Bronchus fibroblast of lung (primary cell): ENCODE measurements at places on chromosomes 3 and 15. TPM values are rescaled to one million over a fixed set of nuclear protein-coding genes. Genes with fewer than 3 reads are reported as not detected.

The B3GNT5 gene
- total RNA-seq, result 29.9 and 34.3 TPM in 2 replicates

The SYNPR gene
- total RNA-seq, result not detected in 2 replicates

The ITPKA gene
- 12.4 and 15.6 TPM in 2 replicates for total RNA-seq

The SEMA3B gene
- 14.3 and 15.3 TPM in 2 replicates for total RNA-seq

The GNB4 gene
- 56.0 and 58.3 TPM in 2 replicates for total RNA-seq

The GHSR gene
- total RNA-seq, result not detected in 2 replicates

The CD80 gene
- not detected in 2 replicates for total RNA-seq

The ZNF662 gene
- 1.0 and 1.3 TPM in 2 replicates for total RNA-seq

The TLR9 gene
- total RNA-seq, result under 0.01 TPM in 1 of 2 replicates, not detected in the other

The MKRN2OS gene
- not detected in 2 replicates for total RNA-seq

The ARGFX gene
- not detected in 2 replicates for total RNA-seq

The OXTR gene
- total RNA-seq, result 7.3 and 7.6 TPM in 2 replicates

The SCAANT1 gene
- total RNA-seq, result not detected in 2 replicates

The GOLGA8R gene
- 0.30 and 0.50 TPM in 2 replicates for total RNA-seq

The AGTR1 gene
- 2.7 and 2.8 TPM in 2 replicates for total RNA-seq

The SCAPER gene
- total RNA-seq, result 2.4 and 6.6 TPM in 2 replicates

The FBXW12 gene
- total RNA-seq, result not detected in 2 replicates

The CTSH gene
- total RNA-seq, result 3.2 and 9.4 TPM in 2 replicates

The CCNB2 gene
- total RNA-seq, result 141 and 156 TPM in 2 replicates

The CHAC1 gene
- 73.6 and 79.5 TPM in 2 replicates for total RNA-seq

The KCNMB3 gene
- total RNA-seq, result 0.34 and 0.89 TPM in 2 replicates

The UBAP1L gene
- total RNA-seq, result under 0.01 and 0.30 TPM in 2 replicates

The CFAP20DC gene
- total RNA-seq, result 2.5 TPM in 2 replicates

The PARP15 gene
- total RNA-seq, result under 0.01 and 0.15 TPM in 2 replicates

The CASR gene
- not detected in 2 replicates for total RNA-seq

The GRM7 gene
- total RNA-seq, result not detected in 2 replicates

The NXPE3 gene
- 18.0 and 22.3 TPM in 2 replicates for total RNA-seq

The MGA gene
- total RNA-seq, result 7.4 and 7.7 TPM in 2 replicates

The ARHGEF26 gene
- total RNA-seq, result 2.4 and 3.4 TPM in 2 replicates

The SHF gene
- total RNA-seq, result 1.3 and 3.0 TPM in 2 replicates

The TUSC7 gene
- not detected in 2 replicates for total RNA-seq

The CLDN11 gene
- 267 and 272 TPM in 2 replicates for total RNA-seq

The STAB1 gene
- 0.50 and 0.59 TPM in 2 replicates for total RNA-seq

The ZNF385D gene
- total RNA-seq, result 0.59 and 1.3 TPM in 2 replicates

The RETNLB gene
- total RNA-seq, result not detected in 2 replicates

The ERICH6 gene
- not detected in 2 replicates for total RNA-seq

The XCR1 gene
- total RNA-seq, result not detected in 2 replicates

The ATP13A4 gene
- 0.15 TPM in 1 of 2 replicates, not detected in the other for total RNA-seq

The MESP2 gene
- total RNA-seq, result 0.45 and 1.3 TPM in 2 replicates

The STRIT1 gene
- not detected in 2 replicates for total RNA-seq

The FGF12 gene
- 0.15 TPM in 1 of 2 replicates, not detected in the other for total RNA-seq

The TRPM1 gene
- not detected in 2 replicates for total RNA-seq

The NME9 gene
- not detected in 2 replicates for total RNA-seq

The TSEN2 gene
- total RNA-seq, result 15.9 and 19.3 TPM in 2 replicates

The C3orf20 gene
- not detected in 2 replicates for total RNA-seq

The TMC3 gene
- not detected in 2 replicates for total RNA-seq

The LRRK1 gene
- 2.8 and 5.4 TPM in 2 replicates for total RNA-seq

The SCN11A gene
- total RNA-seq, result not detected in 2 replicates

The PIERCE2 gene
- total RNA-seq, result 2.4 and 3.4 TPM in 2 replicates

The TMEM108 gene
- 0.50 and 0.89 TPM in 2 replicates for total RNA-seq

The TNFAIP8L3 gene
- 2.1 and 3.2 TPM in 2 replicates for total RNA-seq
